ENCODE measurements at places on chromosomes 1 and 21.

GRCh38 chr1:38045401-38046332 lies 926 bp downstream of the POU3F1 start:
- DNase-seq: no peak

DNA sequence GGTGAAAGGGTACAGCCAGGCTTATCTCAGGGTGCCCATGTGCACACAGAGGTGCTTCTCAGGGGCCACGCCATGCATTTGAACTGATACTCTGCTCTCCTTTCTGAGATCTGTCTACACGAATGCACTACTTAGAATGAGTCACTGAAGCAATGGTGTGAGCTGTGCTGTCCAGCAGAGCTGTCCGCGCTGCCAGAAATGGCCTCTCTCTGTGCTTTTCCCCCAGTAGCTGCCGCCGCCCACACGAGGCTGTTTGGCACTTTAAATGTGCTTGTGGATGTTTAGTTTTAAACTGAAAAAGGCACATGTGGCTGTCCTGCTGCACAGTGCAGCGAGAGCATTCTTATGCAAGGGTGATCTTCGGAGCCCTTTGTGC lies 87.1 kb upstream of the COL6A1 start:
- no peak for DNase-seq

DNA sequence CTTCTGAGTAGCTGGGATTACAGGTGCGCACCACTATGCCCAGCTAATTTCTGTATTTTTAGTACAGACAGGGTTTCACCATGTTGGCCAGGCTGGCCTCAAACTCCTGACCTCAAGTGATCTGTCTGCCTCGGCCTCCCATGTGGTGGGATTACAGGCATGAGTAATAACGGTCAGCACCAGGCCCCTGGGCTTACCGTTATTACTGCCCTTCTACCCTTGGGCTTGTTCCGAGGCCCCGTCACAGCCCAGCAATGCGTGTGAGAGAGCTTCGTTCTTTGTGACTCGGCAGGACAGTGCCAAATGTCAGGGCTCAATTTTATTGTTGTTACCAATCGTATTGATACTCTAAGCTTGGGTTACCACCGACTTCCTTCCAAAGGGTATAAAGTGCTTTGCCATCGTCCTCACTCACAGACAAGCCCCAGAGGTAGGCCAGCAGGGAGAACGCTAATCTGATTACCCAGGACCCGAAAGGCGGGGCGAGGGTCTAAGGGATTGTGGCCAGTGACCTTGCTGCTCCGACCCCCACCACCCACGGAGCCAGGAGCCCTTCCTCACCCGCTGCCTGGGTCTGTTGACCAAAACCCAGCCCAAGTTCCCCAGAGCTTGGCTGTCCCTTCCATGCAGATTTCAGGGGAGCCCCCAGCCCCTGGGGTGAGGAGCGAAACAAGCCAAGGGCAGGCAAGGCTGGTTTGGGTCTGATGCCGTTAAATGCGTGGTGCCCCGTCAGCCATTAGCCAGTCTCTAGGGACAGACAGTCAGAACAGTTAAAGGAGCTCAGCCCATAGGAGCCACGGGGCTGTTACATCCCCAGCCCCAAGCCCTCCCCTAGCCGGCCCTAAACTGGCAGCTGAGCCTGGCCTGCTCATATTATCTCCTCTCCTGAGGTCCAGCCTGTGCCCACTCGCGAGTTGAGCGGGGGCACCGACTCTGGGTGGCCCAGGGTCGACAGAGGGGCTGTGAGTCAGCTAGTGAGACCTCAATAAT lies 54.9 kb upstream of the CASZ1 start:
- DNase-seq: no peak

GRCh38 chr1:217389895-217390294 lies 241.0 kb downstream of the GPATCH2 start:
- DNase-seq: no peak

DNA sequence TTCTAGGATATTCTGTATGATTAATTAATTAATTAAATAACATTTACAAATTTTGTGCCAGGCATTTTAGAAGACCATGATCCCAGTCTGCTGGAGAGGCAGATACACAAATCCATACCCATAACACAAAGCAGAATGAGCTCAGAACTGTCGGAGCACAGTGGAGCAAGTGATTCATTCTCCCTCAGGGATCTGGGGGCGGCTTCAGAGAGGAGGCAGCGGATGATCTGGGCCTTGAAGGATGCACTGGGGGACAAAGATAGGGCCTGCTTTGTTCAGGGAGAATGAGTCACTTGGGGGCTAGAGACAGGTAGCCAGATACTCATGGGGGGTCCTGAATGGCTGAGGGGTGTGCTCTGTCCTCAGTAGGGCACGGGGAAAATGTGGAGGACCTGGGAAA lies 50.9 kb upstream of the TRABD2B start:
- DNase-seq: no peak

- no peak for DNase-seq
These were observed 22.6 kb downstream of the FMO5 start for GRCh38 chr1:147202576-147202975.

GRCh38 chr1:23908453-23909341 lies 4.5 kb downstream of the CNR2 start:
- DNase-seq: no peak

- no peak for DNase-seq
These were observed 18.2 kb upstream of the QSOX1 start for GRCh38 chr1:180136331-180136967.

GRCh38 chr1:29811247-29811646 lies 574.9 kb downstream of the PTPRU start:
- no peak for DNase-seq

DNA sequence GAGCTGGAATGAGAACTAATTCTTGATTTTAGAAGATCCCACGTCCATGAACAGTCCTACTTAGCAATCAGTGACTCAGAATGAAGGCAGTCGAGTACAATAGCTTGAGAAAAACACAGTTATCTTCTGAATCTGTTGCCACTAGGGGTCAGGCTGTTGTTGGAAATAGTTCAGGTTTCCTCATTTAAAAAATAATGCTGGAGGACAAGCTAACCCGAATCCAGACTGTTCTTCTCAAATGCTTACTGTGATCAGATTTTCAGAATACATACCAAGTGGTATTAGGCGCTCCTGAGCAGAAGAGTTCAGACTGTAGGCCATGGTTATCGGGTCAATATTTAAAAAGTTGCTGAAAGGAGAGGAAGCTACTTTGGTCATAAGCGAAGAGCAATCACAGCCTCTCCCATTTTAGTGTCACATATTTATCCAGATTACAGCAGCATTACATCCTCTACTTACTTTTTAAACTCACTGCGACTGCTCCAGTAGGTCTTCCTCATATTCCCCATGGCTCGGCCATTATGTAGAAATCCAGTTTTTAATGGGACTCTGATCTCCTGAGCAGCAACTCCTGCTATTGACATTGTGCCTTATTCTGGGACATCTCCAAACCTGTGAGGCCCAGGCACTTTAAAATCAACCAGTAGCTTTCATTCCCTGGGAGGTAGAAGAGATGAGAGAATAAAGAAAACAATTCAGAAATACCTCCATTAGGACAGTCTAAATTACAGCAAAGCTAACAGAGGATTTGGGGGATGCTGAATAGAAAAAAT lies 10.9 kb downstream of the ERRFI1 start:
- DNase-seq: no peak

DNA sequence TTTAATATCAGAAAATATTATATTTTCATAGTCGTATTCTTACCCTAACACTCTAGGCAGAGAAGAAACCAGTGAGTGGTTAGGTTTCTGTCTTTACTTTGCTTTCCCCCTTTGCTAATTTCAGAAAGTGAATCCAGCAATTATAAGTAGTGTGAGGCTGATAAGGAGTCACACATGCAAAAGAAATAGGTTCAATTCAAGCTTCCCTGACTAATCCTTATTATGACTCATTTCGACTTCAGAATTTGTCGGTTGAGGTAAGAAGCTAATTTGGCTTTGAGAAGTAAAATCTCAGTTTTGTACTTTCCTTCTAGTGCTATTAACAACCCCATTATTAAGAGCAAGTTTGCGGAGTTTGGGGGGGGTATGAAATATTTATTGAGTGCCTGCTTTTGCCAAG lies 22.4 kb downstream of the ESRRG start:
- DNase-seq: no peak

- no peak for DNase-seq
These were observed 421.7 kb upstream of the DEPDC1 start for GRCh38 chr1:68918563-68918962.

DNA sequence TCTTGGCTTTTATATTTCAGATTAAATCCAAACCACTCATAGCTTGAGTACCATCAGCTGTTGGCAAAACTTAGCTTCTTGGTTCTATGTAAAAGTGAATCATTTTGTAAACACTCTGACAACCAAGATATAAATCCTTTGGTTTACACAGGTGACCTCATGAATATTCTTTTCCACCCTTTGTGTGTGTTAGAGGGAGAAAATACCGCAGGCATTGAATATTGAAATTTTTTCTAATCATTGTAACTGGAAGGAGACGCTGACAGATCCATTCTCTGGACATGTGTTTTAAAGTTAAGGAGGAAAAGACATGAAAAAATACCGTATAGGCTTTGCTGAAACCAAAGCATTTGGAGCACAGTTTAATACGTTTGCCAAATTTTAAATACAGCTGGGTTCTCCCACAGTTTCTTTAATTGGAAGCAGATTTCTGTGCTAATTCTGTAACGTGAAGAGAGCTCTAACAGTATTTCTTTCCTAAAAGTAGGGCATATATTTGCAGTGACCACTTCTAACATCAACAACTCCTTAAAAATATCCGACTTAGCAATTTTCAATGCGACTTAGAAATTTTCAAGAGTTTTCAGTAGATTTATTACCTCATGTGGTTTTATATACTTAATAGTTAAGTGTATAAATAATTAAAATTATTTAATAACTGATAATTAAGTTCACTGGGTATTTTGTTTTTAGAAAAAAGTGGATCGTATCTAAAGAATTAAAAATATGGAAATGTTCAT lies 388.2 kb downstream of the USP25 start:
- DNase-seq: no peak

DNA sequence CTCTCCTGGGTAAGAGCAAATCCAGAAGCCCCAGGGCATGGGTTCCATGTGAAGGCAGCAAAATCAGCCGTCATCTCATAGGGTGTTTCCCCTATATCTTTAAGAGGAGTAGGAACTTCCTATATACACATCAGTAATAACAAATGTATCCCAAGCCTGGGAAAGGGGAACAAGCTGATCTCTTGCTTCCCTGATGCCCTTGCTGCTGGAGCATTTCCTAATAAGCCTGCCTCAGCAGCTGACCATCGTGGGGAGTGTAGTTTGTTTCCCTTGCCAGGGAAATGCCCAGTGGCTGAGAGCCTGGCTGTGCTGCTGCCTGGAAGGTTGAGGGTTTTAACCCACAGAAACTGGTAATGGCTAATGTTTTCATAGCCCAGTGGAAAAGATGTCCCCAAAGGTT lies 177.0 kb downstream of the NPHP4 start:
- no peak for DNase-seq

DNA sequence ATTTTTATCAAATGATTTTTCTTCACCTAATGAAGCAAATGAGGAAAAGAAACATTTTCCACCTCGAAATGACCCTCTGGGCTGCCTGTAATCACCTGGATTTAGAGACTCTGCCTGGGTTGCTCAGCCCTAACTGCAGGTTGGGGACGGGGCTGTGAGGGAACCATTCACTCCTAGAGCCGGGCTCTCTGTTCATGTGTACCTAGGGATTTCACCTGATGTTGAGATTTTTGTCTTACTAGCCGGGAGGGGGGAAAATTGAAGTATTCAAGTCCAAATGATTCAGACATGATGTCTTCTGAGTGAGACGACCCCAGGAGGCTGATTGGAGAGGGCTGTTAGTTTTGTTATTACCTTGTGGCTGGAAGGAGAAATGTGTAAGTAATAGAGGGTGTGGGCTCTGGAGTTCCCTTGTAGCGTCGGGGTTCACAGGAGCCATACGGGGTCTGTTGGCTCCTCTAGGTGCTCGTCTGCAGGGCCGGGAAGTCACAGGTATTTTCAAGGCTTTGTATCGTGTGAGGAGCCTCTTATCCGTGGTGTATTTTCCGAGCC lies 42.3 kb upstream of the PWP2 start:
- DNase-seq: no peak

- DNase-seq: no peak
These were observed 41.2 kb downstream of the PRAMEF20 start for GRCh38 chr1:13451399-13451965.

DNA sequence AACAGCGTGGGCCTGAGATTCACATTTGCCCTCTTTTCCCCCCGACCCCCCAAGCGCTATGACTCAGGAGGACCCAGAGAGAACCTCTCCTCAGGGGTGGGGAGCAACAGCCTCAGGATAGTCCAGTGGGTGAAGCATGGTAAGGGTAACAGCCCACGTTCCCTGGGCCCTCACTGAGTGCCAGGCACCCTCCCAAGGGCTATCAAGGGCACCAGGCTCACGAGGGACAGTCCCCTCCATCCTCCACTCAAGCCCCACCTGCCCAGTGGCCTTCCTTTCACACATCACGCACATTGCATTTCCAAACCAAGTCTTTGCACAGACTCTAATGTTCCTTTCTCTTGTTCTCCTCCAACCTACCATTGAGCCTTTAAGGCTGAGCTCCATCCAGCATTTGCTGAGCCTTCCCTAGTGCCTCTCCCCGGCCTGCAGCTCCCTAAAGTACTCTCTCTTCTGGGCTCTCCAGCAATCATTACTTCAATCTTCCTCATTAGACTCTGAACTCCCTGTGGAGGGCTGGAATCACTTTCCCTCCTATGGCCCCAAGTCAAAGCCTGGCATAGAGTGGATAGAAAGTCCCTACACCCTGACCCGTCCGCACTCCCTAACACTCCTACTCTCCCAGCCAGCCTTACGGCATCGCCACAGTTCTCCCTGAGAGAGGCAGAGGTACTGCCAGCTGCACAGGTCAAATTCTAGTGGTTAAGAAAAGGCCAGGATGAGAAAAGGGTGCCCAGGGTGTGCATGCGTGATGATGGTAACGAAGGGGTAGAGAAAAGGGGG lies 1.0 kb downstream of the AKR7A2 start:
- no peak for DNase-seq

DNA sequence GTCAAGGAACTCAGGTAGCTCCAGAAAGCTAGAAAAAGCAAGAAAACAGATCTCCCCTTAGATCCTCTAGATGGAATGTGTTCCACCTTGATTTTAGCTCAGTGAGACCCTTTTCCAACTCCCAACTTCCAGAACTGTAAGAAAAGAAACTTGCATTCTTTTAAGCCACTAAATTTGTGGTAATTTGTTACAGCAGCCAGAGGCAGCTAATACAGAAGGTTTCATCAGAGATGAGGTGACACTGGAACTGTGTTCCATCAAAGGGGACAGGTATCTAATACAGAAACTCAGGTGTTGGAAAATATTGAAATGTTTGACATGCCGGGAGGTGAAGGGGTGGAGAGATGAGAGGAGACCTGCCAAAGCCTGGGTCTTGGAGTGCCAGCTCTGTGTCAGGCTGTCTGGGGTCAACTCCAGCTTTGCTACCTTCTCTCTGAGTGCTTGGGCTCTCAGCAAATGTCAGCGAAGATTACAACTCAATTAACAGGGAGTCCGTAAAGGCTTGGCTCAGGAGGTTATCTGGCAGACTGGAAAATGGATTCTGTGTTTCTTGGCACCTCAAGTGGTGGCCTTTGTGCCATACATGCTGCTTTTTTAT lies 71.3 kb downstream of the PLPP3 start:
- DNase-seq: no peak

- DNase-seq: no peak
These were observed 40.1 kb upstream of the C1orf174 start for GRCh38 chr1:3940081-3940753.
